Glomerular endothelial cell (primary cell): ENCODE measurements at places on chromosomes 4 and X. TPM values are rescaled to one million over a fixed set of nuclear protein-coding genes. Genes with fewer than 3 reads are reported as not detected.

Gene CSN1S1
- total RNA-seq: not detected in 2 replicates

Gene TEX13B
- 0.47 TPM in 1 of 2 replicates, not detected in the other for total RNA-seq

Gene MAGEA4
- total RNA-seq: not detected in 2 replicates

Gene EPHA5
- total RNA-seq: 0.05 and 0.41 TPM in 2 replicates

Gene SORCS2
- total RNA-seq: 0.05 and 0.64 TPM in 2 replicates

- no peak for DNase-seq
These were observed 92.6 kb downstream of the IL13RA2 start for GRCh38 chrX:114924856-114925255.

DNA sequence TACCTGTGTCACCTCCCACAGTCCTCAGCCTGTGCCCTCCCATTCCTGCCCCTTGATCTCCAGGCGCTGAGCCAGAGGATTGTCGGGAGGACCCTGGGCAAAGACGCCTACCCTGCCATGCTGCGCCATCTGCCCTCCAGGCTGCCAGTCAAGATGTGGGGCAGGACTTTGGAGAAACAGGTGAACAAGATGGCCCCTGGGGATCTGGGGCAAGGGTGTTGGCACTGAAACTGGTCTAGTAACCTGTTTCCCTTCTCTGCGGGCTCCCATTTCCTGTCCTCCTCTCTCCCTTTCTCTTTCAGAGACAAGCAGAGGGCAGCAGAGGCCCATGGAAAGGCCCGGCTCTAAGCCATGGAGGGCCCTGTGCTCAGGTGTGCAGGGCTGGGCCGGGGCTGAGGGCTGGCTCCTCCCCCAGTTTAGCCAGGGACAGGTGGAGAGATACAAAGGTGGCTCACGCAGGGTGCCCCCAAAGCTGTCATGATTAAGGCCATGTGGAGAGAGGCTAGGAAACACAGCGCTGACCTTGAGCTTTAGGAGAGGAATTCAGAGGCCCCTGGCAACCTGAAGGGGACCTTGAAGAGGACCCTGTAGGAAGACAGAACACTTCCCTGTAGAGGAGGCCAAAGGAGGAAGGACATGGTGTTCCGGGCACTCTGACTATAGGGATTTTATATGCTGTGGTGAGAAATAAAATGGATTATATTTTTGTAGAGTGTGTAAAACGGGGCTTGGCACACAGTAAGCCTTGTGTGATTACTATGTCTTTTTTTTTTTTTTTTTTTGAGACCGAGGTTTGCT is at the start of gene GLOD5:
Gene GLOD5, plus strand, starts transcription at position 74 of the 798 bp plus-strand sequence. Its CDS starts 44 bp downstream, at position 118.
- no peak for DNase-seq

DNA sequence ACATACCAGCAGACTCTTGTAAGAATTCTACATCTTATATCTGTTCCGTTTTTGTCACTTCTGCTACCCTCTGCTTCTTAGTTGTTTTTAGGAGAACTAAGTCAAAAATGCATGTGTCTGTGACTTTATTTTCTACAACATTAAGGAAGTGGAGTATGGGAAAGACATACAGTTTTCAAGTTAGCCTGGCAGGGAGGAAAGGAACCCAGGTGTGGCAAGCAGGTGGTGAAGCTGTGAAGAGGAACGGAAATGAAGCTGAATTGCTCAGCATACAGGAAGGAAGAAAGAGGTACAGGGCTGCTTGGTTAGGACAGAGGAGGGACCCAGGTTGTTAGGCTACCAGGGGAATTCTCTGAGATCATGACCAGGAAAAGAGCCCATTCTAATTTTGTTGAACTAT is 9.4 kb downstream of the GPRIN3 start:
- DNase-seq: no peak

GRCh38 chr4:105434940-105435339 is 38.9 kb downstream of the PPA2 start:
- DNase-seq: no peak

- no peak for DNase-seq
These were observed 189.8 kb upstream of the AFF2 start for GRCh38 chrX:148310426-148311165.

- no peak for DNase-seq
These were observed 23.4 kb downstream of the BCOR start for GRCh38 chrX:40074080-40074958.

DNA sequence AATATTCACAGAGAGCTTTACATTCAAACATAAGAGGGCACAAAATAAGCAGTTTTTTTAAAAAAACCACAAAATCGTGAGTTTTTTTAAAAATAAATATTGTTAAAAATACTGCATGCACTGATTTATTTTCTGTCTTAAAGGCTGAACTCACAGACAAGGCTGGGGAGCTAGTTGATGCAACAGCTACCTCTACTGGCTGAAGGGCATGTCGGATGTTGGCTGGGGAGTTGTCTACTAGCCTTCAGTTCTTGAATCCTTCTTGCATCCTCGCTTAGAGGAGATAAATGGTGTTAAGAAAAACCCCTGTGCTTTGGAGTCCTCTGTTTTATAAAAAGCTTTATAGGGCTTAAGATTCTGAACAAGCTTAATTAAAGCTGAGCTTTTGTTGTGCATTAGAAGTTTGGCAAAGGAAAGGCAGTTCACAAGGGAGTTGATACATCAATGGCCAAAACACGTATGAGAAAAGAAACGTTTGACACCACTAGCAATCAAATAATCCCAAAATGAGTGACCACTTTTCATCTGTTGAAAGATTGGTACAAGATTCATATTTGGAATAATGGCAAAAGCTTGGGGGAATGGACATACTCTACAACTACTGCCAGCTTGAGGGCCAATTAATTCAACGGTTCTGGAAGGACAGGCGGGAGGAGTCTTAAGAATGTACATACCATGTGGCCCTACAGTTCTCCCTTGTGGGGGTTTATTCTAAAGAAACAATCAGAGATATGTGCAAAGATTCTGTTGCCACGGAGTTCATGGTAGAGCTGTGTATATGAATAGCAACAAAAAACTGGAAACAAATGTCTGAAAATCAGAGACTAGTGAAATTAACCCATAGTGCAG is 94.7 kb downstream of the SEL1L3 start:
- peak; percentile 25 for DNase-seq

- DNase-seq: no peak
These were observed 236.5 kb downstream of the PARM1 start for GRCh38 chr4:75169427-75169826.

- DNase-seq: no peak
These were observed 977.0 kb downstream of the FSTL5 start for GRCh38 chr4:161186750-161187149.

DNA sequence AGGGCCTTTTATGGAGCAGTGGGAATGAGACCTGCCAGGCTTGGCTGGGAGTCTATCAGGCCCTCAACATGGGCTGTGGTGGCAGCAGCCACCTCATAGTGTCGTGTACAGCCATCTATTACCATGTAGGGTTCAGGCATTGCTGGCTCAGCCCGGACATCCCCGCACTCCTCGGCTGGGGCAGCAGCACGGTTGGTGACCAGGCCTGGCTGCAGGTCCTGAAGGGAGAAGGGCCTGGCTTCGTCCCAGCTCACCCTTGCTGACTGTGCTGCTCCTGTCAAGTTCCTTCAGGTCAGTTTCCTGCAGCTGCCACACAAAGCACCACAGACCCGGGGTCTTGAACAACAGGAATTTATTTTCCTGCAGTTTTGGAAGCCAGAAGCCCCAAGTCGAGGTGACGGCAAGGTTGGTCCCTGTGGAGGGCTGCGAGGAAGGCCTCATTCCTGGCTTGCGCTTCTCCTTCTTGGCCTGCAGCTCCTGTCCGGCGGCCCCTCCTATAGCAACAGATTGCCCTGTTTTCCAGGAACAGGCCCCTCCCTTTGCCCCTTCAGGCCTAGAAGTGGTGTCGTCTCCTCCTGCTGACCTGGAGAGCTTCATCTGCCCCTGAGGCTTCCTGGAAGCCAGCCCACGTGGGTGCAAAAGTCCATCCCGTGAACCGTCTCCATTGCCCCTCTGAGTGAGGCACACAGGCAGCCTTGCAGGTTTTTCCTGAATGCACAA is 25.2 kb upstream of the SORCS2 start:
- no peak for DNase-seq

DNA sequence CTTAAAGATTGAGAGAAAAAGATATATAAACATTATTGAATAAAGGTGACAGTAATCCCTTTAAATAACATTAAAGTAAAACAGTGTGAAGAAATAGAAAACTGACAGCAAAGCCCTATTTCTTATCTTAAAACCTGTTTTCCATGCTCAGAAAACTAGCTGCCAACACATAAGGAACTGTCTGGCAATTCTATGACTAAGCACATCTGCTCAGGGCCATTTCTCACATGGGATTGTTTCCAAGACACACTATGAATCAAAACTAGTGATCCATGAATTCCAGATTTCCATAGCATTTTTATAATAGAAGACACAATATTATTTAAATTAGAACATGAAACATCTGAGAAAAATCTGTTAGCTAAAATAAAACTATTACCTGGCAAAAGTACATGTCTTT is 113.4 kb downstream of the SCLT1 start:
- DNase-seq: peak; percentile 33
